Kidney glomerular epithelial cell (primary cell): ENCODE measurements at places on chromosomes 13 and 19.
A peak's percentile ranks its signal among the peaks of the same experiment; 100 is the strongest.

DNA sequence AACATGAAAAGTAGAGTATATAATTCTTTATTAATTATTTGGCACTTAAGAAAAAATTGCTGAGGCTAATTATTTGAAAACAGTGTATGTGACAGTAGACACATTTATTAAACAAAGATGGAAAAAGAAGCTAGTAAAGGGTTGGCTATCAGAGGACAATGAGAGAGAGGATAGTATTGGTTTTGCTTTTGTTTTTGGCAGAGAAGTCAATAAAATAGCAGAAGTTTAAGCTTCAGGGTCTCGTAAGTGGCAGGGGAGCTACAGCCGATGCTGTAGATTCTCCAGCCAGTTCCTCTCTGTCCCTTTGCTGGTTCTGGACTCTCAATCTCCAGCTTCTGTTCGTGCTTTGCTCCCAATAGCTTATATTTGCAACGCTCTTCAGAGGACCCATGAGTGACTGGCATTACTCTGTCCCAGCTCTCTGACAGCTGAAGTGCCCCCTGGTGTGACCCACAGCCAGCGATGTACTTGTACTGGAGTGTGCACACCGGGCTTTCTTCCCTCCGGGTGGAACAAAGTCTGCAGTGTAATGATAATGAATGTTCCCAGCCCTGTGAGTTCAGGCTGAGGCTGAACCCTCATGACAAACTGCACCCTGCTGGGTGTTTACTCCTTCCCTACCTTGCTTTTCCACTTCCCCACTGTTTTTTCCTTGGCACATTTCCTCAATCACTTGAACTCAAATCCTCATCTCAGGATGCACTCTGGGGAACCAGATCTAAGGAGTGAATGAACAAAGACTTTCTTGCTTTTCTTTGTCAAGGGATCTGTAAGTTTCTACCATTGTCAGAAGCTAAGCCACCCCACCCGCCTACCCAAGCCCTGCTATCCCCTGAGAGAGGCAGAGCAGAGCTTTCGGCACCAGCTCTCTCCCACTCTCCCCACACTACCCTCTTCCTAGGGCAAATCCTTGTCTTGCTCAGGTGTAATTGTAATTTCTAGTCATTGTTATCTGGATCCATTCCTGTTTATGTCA is 254.8 kb downstream of the LHFPL6 start:
- DNase-seq: no peak

GRCh38 chr13:94209117-94209516 is 270.4 kb downstream of the DCT start:
- DNase-seq: no peak

GRCh38 chr13:87459419-87459818 is 211.8 kb upstream of the SLITRK5 start:
- no peak for DNase-seq

DNA sequence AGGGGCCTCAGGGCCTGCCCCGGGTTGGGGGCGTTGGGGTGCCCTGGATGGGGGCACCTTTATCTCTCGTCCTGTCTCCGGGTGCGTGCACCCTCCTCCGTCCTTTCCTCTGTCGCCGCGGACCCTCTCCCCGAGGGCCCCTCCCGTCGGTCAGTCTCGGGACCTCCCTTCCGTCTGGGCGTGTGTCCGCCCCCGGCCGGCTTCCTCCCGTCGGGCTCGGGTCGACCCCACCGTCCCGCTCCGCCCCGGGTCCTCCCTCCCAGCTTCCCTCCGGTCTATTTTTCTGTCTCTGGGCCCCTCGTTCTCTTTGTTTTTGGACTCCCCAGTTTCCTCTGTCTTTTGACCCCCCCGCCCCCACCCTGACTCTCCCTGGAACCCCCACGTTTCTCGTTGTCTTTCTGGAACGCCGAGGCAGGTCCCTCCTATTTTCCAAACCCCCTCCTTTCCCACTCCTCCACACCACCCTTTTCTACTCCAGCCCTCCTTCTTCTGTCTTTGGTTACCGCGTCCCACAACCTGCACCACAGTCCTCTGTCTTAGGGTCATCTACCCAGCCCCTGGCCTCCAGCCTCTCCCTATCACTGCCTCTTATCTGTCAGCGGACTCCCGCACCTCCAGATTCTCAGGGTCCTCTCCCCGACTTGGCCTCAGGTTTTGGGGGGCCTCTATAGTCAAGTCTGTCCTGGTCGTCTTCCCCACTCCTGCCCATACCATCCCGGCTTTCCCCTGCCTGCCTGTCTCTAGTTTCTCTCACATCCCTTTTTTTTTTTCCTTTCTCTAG is 757 bp downstream of the EGLN2 start:
- DNase-seq: no peak

GRCh38 chr19:14676762-14677161 is 2.1 kb upstream of the ADGRE3 start:
- no peak for DNase-seq

- DNase-seq: no peak
Measured at GRCh38 chr13:108984251-108984920, 355.0 kb downstream of the MYO16 start.

DNA sequence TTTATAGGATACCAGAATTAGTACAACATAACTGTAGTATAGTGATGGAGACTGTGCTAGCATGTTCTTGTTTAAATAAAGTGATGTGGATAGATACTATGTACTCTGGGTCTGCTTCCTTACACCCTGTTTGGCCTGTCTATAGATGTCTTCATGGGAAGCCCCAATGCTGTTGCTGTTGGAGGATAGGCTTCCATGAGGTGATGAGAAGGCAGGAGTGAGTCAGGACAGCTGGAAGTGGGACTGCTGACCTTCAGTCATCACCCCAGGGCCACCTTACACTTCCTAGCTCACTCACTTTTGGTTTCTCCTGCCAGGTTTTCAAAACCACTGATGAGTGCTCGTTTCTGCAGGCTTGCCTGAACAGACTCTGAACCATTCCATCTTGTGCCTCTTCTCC is 4.2 kb downstream of the KCTD4 start:
- DNase-seq: no peak

- peak; percentile 10 for DNase-seq
Measured at GRCh38 chr13:42970824-42971690, 21.0 kb downstream of the EPSTI1 start.

DNA sequence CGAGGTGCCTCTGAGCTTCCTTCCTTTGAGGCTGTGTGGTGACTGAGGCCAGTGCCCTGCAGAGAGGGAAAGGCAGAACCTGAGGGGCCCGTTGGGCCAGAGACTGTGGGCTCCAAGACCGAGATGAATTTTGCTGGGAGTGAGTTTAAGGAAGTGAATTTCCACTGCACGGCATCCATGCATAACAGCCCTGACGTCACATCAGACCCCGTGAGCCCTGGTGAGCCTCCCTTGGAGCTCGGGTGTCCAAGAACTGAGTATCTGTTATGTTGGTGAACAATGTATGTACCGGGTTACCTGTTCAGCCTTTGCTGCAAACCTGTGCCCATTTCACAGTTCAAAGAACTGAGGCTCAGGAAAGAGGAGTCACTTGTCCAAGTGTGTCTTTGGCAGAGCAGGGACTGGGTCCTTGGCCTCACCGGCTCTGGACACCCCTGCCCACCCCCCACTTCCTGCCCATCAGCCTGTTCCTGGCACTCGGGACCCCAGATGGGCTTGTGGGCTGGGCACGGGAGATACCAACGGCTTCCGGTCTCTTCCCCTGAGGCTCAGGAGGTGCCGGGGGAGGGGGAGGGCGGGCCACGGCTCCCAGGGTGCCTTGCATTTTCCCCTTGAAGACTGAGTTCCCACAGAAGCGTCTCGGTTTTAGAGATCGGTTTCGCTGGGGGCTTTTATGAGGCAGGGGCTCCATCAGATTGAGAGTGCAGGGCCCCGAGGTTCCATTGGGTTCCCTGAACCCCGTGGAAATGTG is 33.7 kb downstream of the NFILZ start:
- no peak for DNase-seq

DNA sequence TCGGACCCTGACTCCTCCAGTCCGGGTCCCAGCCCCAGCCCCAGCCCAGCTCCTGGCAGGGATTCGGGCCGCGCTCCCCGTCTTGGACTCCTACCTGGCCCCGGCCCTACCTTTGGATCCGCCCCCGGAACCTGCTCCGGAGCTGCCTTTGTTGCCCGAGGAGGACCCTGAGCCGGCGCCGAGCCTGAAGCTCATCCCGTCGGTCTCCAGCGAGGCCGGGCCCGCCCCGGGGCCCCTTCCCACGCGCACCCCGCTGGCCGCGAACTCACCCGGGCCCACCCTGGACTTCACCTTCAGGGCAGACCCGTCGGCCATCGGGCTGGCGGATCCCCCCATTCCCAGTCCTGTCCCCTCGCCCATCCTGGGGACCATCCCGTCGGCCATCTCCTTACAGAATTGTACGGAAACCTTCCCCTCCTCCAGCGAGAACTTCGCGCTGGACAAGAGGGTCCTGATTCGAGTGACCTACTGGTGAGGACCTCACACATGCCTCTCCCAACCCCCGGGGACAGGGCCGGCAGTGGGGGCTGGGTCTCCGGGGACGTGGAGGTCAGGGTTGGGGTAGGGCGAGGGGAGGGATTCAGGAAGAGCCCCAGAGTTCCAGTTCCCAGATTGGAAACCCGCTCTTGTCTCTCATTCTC is 732 bp downstream of the SELENOV start:
- DNase-seq: no peak

DNA sequence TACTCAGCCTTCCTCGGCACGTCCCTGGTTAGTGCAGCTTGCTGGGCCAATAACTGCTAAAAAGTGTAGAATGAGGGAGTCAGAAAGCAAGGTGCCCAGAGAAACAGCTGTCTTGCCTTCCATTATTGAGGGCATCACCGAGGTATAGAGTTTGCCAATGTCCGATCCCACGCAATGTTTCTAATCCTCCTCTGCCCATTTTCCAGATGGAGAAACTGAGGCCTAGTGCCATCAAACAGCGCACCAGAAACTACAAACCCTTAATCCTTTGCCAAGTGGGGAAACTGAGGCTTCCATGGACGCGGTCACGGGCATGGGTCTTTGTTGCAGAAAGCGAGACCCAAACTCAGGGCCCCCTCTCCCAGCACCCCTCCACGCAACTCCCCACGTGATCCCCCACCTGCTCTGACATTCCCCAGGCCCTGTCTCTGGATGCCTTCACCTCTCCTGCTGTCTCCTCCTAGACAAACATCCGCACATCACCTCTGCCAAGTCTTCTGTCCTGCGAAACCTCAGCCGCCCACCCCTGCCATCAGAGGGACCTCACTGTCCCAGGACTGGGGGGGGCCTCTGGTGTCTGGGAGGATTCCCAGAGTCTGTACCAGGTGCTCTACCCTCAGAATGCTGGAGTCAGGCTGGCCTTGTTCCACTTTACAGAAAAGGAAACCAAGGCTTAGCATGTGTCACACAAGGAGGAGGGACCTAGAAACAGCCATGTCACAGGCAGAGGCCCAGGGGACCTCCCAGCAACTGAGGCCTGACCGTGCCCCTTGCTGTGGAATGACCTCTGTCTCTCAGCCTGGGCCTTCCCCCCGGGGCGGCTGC is 930 bp upstream of the PDE4C start:
- no peak for DNase-seq

DNA sequence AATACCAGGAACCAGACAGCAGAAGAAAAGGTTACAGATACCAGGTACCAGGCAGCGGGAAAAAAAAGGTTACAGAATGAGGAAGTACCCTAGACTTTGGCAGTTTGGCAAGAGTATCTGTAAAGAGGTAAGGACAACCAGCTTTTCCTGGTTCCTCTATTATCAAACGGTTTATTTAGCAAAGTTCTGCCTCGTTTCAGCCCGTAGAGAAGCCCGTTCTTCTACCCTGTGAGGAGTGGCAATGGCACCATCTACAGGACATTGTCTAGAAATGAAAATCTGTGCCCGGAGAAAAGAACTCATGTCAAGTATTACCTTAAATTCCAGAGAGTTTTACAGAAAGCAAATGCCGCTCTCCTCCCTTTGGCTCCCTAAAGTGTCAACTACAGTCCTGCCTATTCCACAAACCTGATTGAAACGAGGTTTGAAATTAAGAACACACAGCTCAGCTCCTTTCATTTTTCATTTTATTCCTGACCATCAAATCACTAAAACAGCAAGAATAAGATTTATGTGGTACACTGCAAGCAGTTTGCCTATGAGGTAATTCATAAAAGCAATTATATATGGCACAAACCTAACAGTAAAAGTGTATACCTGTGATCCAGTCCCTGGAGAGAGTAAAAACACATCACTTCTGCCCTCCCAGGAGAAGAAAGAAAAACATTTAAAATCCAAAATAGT is 226.3 kb downstream of the SLC7A1 start:
- no peak for DNase-seq

DNA sequence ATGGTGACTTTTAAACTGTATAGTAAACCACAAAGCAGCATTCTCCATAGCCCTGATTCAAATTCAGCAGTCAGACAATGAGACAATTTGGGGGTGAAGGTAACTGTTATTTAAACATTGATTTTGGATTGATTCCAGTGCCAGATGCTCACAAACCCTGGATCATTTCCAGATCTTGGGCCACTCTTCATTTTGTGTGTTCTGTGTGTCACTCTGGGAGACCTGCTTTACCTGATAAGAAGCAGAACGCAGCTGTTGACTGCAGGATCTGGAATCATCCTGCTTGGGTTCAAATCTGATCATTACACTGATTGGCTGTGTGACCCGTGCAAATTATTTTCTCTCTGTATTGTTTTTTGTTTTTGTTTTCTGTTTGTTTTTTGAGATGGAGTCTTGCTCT is 4.0 kb upstream of the PCDH8 start:
- no peak for DNase-seq

GRCh38 chr13:50523307-50523706 is 320.2 kb downstream of the DLEU7 start:
- DNase-seq: no peak

GRCh38 chr13:40333226-40333625 is 333.2 kb downstream of the FOXO1 start:
- DNase-seq: peak; percentile 9

DNA sequence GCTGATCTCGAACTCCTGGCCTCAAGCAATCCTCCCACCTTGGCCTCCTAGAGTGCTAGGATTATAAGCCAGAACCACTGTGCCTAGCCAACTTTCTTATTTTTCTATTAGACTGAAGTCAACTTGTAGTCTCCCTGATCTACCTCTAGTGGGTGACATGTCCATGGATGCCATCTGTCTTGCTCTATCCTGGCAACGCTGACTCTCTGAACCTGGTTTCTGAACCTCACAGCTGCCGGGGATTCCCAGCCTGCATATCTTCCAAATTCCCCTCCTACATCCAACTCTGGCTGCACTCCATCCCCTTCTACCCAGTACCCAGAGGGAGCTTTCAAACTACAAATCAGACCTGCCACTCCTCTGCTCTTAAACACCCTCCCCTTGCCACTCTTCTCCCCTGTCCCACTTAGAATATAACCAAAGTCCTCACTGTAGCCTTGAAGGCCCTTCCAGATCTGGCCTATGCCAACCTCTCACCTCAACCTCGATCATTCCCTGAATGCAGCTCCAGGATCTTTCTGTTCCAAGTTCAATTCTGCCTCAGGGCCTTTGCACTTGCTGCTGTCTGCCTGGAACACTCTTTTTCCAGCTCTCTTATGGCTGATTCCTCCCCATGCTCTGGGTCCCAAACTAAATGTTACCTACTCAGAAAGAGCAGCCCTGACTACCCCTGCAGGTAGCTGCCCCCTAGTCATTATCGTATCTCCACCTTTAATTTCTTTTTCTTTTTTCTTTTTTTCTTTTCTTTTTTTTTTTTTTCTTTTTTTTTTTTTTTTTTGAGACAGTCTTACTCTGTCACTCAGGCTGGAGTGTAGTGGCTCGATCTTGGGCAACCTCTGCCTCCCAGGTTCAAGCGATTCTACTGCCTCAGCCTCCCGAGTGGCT is 2.2 kb downstream of the CLIP3 start:
- peak; percentile 32 for DNase-seq

GRCh38 chr13:72104656-72105180 is 237.7 kb upstream of the DACH1 start:
- no peak for DNase-seq

GRCh38 chr19:8361921-8362793 is 1.8 kb upstream of the ANGPTL4 start:
- DNase-seq: peak; percentile 98

GRCh38 chr13:106213028-106213757 is 322.3 kb downstream of the EFNB2 start:
- no peak for DNase-seq

GRCh38 chr13:113931841-113932459 is 41.9 kb downstream of the C13orf46 start:
- DNase-seq: no peak
